Naive B cell (primary cell): ENCODE measurements at places on chromosomes 7 and 10. TPM values are rescaled to one million over a fixed set of nuclear protein-coding genes. Genes with fewer than 3 reads are reported as not detected.

NUP205 gene
- 22.0 TPM for polyA plus RNA-seq

GNGT1 gene
- polyA plus RNA-seq: not detected

NCF1 gene
- polyA plus RNA-seq: 344 TPM

ELMO1 gene
- 42.8 TPM for polyA plus RNA-seq

COL17A1 gene
- not detected for polyA plus RNA-seq

RET gene
- polyA plus RNA-seq: not detected

GPR15LG gene
- not detected for polyA plus RNA-seq

SCART1 gene
- 0.08 TPM for polyA plus RNA-seq

ELAPOR2 gene
- polyA plus RNA-seq: 6.0 TPM

ADAM22 gene
- polyA plus RNA-seq: 1.6 TPM

NPY4R gene
- polyA plus RNA-seq: not detected

GRID2IP gene
- polyA plus RNA-seq: 0.17 TPM

ANKRD61 gene
- polyA plus RNA-seq: 0.85 TPM

OPN1SW gene
- polyA plus RNA-seq: not detected

PTF1A gene
- polyA plus RNA-seq: not detected

RGS10 gene
- 15.0 TPM for polyA plus RNA-seq

ZNF248 gene
- polyA plus RNA-seq: 11.2 TPM

ELFN1 gene
- polyA plus RNA-seq: not detected

C7orf33 gene
- polyA plus RNA-seq: not detected

CPED1 gene
- 0.17 TPM for polyA plus RNA-seq

SNX13 gene
- polyA plus RNA-seq: 21.1 TPM

ABCC2 gene
- polyA plus RNA-seq: 1.5 TPM

SPDYE11 gene
- not detected for polyA plus RNA-seq
